ENCODE measurements at places on chromosomes 2 and 18. TPM values are rescaled to one million over a fixed set of nuclear protein-coding genes. Genes with fewer than 3 reads are reported as not detected.

DNA sequence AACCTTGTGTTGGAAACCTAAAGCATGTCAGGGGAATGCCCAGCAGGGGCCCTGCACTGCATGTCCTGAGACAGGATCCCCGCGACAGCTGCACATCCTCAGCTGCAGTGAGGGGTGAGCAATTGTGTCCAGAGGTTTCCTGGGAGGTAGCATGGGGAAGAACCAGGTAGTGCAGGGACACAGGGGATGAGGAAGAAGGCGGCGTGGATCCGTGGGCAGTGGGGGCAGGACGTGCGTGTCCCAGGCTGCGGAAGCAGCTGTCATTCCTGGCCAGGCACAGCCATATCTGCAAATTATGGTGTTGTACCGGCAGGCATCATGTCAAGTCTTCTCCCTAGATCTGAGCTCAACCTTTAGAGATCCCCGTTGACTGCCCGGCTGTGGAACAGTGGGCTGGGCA is 238.2 kb upstream of the MYT1L start:
- no peak for DNase-seq

DNA sequence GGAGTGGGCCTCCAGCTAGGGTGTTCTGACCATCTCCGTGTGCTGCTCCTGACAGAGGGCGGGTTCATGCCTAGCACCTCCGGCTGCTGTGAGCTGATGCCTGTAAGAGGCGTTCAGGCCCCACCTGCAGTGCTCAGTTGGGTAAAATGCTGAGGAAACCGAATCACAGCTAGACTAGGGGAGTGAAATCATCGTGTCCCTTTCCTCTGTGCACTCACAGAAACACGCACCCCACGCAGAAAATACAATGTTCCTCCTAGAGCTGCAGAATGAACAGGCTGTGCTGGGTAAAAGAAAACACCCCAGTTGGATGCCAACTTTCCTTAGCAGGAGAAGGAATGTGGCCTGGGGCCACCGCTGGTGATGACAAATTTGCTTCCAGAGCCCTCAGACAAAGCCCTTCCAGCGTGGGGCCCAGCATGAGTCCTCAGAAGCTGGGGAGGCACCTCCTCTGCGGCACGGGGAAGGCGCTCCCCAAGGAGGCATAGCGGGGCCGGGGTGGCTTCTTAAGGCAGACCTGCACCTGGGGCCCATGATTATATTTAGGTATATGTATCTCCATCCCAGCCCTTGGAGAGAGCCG is 16.3 kb upstream of the ARHGEF4 start:
- no peak for DNase-seq

Gene SPHKAP
- polyA plus RNA-seq, result 0.55 TPM

Gene TMEM247
- not detected for polyA plus RNA-seq
